Kidney epithelial cell (primary cell): ENCODE measurements at places on chromosomes 3 and 15.

- no peak for DNase-seq
These were observed 89.0 kb downstream of the CHSY1 start for GRCh38 chr15:101162701-101163483.

DNA sequence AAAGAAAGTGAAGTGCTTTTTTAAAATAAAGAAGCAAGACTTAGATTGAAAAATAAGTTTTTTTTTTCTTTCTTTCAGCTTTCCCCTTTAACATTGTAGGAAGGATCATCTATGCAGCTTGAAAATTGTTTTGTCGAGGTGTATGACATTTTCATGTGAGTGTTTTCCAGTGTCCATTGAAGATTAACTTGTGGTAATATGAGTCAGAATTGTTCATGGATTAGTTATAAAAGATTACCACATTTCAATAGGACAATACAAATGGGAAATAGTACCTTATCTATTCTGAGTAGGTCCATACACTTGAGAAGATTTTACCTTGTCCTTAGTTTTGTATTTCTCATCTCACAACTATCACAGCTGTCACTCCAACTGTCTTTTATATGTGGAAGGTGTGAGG, 1234.7 kb downstream of the NSUN3 start:
- peak; percentile 56 for DNase-seq

GRCh38 chr15:29986946-29987345, 95.8 kb upstream of the GOLGA8J start:
- no peak for DNase-seq

- no peak for DNase-seq
These were observed 36.2 kb downstream of the ICE2 start for GRCh38 chr15:60442763-60443162.

DNA sequence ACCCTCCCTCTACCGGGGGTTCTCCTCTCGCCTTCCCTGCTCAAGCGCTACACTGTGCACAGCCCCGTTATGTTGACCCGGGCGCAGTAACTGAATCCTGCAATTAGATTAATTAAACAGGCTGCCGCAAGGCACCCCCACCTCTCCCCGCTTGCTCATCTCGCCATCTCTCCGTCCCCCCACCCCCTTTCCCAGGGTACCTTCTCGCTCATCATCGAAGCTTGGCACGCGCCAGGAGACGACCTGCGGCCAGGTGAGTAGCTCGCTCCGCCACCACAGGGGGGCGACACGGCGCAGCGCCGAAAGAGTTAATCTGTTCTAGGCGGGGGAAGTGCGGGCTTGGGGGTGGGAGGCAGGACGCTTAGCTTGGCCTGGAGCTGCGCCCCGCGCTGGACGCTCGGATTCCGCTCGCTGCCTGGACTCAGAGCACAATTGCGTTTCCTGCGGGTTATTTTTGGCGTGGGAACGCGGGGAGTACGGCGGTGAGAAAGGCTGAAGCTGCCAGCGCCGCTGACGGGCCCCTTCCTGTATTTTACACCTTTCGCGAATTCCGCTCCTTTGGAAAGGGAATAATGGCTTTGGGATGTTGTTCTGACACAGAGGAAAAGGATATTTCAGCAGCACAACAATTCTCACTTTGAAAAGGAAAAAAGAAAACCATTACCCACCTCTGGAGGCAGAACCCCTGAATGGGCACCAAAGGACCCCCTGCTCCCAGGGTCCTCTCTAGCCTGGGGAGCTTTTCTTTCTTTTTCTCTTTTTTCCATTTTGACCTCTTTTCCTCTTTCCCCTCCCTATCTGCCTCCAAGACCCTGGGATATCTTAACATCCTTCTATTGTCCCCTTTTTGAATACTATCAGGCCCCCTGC, 1.5 kb downstream of the DLL4 start:
- DNase-seq, result no peak

DNA sequence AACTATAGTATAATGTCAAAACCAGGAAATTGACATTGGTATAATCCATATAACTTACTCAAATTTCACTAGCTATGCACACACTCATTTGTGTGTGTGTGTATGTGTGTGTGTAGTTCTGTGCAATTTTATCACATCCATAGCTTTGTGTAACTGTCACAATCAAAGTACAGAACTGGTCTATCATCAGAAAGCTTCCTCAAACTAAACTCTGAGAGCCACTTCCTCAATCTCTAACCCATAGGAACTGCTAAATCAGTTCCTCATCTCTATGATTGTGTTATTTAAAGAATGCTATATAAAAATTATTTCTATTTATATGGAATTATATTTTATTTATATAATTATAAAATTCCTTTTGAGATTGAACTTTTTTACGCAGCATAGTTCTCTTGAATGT, 18.1 kb downstream of the LNP1 start:
- no peak for DNase-seq

GRCh38 chr15:87686339-87686738, 570.2 kb downstream of the NTRK3 start:
- DNase-seq, result no peak

- no peak for DNase-seq
These were observed 235.2 kb downstream of the TLE3 start for GRCh38 chr15:69862540-69862939.

GRCh38 chr3:174945951-174946350, 86.8 kb downstream of the NAALADL2 start:
- DNase-seq, result no peak

DNA sequence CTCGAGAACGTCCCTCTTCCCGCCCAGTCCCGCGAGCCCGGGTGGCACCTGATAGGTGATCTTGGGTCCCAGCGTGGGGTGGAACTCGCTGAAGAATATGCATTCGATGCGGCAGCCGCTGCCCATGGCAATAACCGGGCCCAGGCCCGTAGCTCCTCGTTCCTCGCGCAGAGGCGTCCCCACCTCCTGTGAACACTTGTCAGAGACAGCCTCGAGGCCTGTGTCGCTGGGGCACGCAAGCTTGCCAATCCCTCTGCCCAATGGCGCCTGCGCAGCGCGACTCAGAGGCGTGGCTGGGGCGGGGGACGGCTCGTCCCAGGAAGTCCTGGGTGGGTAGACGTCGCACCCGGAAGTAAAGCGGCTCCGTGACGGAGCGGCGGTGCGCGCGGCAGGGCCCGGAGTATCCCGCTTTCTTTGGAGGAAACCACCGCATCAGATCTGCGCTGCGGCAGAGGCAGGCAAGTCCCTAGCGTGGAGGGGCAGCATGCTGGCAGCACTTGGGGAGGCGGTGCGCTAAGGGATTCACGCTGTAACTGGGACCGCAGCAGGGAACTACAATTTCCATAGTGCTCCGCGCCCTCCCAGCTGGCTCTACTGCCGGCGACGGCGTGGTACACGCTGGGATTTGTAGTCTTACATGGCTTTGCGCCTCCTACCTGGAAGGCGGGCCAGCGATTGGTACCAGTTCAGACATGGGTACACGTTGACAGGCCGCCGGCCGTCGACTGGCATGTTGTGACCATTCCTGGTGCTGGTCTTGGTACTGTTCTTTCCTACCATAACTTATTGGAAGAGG, at the start of the genes CYB561D2 and NPRL2:
CYB561D2 (plus strand) TSS at position 336 of the 796 bp plus-strand sequence. CDS start 572 bp downstream, outside the sequence.
NPRL2 (minus strand) TSS at position 249 of the 796 bp plus-strand sequence; CDS start at position 126, 123 bp downstream.
- peak; percentile 75 for DNase-seq

DNA sequence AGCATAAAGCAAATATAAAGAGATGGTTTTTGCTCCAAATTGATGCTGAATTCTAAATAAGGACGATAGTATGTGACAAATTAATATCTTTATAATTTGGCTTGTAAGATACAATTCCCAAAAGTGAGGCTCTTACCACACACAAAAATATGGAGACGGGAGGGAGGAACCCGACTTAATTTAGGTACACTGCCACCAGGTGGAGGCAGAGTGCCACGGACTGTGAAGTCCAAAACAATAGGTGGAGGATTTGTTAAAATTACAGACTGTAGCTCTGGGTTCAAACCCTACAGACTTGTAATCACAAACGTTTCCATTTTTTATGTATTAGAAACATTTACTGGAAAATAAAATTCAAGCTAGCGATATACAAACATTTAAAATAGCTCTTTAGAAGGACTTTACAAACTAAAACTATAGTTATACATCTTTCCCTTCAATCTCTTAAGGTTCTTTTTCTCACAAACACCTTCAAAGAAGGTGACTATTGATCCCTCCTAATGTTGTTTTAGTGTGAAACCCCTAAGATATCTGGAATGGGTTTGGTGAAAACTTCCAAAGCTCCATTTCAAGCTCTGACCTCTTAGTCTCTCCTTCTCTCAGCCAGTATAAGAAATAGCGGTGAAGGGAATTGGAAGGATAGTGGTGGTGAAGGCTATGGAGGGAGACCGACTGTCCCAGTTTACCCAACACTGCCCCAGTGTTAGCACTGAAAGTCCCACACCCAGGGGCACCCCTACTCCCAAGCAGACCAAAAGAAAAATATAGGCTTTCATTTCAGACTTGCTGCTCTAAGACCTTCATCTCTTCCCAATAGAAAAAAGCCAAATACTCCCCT, 89.7 kb downstream of the AQP9 start:
- DNase-seq, result no peak

- no peak for DNase-seq
These were observed 58.6 kb downstream of the SYNM start for GRCh38 chr15:99163271-99164062.

GRCh38 chr3:21599890-21600289, 151.1 kb downstream of the ZNF385D start:
- DNase-seq, result no peak

GRCh38 chr3:114365909-114366308, 72.1 kb downstream of the TIGIT start:
- no peak for DNase-seq

- DNase-seq, result no peak
These were observed 8.1 kb downstream of the B2M start for GRCh38 chr15:44719293-44719999.

- DNase-seq, result no peak
These were observed 12.4 kb upstream of the CPNE4 start for GRCh38 chr3:132047209-132047608.
